Activated naive CD8-positive, alpha-beta T cell treated with anti-CD3 and anti-CD28 coated beads, Interleukin-2, amount 50 U/mL, for 24 hours (primary cell): ENCODE measurements at places on chromosomes 2 and 18.

DNA sequence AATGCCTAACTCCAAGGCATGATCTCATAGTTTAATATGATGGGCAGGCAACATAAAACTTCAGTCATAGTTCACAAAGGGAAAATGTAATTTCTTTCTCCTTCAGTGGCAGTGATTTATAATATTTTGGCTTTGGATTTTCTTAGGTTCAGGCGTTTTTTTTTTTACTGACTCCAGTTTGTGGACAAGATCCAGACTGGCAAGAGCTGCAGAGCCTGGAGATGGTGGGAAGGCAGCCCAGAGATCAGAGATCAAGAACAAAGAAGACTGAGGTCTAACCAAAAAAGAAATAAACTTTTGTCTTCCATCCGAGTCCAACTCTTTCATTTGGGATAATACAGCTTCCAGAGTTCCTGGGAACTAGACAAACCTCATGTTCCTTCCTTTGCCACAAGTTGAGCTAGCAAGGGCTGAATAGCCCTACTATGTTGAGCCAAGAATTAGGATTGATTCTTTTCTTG lies 215.3 kb upstream of the SETBP1 start:
- DNase-seq: no peak

- no peak for DNase-seq
Observed at GRCh38 chr18:63590373-63590772, 3.2 kb downstream of the SERPINB13 start.

GRCh38 chr2:211161236-211161635 lies 604.8 kb downstream of the CPS1 start:
- no peak for DNase-seq

- no peak for DNase-seq
Observed at GRCh38 chr2:3664925-3665324, 6.9 kb downstream of the ALLC start.

- no peak for DNase-seq
Observed at GRCh38 chr2:19416784-19417684, 58.6 kb upstream of the OSR1 start.

DNA sequence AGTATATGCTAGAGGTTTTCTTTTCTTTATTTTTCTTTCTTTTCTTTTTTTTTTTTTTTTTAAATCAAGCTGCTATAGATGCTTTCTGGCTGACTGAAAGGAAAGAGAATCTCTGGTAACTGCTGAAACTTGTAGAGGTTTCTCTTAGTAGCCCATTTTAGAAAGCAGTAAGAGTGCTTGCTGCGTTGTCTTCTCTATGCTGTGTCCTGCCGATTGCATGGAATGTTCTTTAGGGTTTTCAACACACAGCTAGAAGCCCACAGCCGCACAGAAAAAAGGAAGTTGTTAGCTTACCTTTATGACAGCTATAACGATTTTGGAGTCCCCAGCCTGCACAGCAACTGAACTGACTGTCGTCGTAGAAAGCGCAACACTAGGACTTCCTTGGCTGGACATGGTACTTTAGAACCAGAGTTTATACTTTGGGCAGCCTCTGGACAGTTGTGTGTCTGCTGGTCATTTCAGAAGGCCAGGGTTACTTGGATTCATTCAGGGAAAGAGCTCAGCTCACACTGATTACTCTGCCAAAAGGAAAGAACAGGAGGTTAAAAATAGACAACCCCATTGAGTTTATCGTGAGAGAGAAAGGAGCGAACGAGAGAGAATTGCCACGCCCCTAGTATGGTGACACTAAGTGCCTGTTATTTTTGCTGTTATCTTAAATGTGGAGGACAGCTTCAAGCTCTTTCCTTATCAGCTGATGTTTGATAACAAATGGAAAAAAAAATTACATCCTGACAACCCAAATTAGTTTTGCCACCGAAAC lies at the start of gene CCDC141:
CCDC141 (minus strand) TSS at position 592 of the 766 bp plus-strand sequence; CDS start at position 396, 196 bp downstream.
- DNase-seq: peak; percentile 16

DNA sequence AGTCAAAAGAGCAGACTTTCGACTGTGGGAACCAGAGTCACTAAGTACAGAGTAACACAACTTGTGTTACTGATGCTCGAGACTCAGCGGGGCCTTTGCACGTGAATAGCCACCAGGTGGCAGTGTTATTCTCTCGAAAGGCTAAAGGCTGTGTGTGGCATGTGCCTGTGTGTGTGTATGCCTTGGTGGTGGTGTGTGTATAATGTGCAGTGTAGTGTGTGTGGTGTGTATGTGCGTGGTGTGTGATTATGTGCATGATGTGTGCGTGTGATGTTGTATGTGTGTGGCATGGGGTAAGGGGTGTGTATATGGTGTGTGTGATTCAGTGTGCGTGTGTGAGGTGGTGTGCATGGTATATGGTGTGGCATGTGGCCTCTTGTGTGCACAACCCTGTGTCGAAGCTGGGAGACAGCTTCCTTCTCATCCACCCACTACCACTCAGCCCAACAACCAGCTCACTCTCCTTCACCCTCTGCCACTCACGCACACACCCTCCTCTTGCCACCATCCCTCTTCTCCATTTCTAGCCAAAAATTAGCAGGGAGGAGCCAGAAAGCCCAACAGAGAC lies 83.0 kb upstream of the ZNF532 start:
- DNase-seq: peak; percentile 68

- peak; percentile 42 for DNase-seq
Observed at GRCh38 chr2:26770986-26771586, 7.0 kb downstream of the SLC35F6 start.

DNA sequence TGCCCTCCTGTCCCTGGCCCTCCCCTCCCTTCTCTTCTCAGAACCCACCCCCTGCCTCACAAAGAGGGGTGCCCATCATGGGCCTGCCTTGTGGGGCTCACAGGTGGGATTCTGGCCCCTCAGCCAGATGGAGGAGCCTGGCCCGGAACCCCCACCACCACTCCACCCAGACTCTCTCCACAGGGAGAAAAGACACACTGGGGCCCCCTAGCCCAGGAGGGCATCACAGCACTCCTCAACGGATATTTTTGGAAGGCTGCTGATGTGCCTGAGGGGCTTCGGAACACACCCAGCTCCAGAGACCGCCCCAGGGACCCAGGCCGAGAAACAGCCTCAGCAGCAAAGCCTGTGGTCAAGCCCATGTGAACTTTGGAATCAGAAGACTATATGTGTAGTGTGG lies 9.9 kb downstream of the KCNIP3 start:
- DNase-seq: no peak

DNA sequence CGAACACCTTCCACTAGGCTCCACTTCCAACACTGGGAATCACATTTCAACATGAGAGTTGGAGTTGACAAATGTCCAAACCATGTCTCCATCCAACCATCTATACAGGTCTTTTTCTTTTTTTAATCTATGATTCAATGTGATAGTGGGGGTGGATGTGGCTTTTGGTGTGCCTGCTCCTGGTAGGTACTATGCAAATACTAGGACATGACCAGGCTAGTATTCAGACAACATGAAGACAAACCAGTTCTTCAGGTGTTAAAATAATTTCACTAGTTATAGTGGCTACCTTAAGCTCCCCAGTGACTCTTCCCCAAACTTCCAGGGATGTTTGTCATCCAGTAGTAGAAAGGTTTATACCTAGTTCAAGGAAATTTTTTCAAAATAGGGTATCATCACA lies 387.5 kb downstream of the CDH2 start:
- DNase-seq: no peak

- DNase-seq: no peak
Observed at GRCh38 chr18:30622104-30622503, 420.4 kb downstream of the DSC3 start.

DNA sequence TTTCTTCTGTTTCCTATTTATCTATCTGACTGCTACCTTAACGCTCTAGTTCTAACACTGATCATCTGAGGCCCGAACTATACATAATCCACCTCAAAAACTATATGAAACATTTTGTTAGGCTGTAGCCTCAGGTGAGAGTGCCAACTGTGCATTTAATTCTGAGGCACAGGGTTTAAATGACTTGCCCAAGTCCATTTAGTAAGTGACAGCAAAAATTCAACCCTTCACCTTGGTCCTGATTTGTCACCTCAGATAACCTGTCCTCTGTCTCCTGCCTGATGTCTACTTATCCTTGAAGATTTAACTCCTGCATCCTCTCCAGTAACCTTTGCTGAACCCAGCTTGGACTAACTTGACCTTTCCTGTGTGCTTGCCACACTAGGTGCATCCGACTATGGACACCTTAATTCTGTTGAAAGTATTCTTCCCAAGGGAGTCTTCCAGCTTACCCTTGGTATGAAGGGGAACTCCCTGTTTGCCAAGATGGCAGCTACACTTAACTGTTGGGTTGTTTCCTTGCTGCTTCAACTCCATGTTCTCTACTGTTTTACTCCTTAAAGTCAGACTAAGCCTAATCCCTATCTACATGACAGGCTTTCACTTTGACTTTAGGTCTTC lies 23.5 kb downstream of the CD302 start:
- no peak for DNase-seq

DNA sequence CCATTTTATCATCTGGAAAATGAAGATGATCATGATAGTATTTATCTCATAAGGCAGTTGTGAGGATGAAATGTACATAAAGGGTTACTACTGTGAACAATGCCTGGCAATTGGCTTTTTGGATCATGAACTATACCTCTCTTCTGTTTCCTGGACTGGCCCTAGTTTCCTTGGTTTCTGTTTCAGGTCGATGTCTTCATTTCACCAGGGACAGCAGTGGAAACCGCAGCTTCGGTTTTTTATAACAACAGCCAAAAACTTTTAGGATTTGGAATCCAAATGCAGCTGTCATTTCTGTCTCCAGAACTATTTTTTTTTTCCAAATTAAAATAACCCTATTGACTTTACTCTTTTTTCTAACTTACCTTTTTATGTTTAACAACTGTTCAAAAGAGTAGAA lies 425.1 kb downstream of the RND3 start:
- DNase-seq: no peak

DNA sequence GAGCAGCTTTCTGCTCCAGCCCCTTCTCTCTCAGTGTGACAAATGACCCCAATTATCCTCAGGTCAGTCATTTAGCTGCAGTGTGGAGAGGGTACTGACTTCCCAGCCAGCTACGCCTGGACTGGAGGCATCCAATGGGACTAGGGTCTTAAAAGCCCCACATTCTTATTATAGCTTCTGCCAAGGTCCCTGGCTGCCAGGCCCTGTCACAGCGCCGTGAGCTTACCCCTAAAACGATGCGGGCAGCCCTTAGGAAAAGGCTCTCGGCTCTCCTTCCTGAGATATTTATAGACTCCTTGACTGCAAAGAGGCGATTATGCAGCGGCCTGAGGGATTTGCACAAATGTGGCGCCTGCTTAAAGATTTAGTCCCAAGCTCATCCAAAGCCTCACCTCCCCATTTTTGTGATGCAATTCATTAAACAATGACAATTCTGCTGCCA lies 69.2 kb upstream of the EDAR start:
- no peak for DNase-seq

DNA sequence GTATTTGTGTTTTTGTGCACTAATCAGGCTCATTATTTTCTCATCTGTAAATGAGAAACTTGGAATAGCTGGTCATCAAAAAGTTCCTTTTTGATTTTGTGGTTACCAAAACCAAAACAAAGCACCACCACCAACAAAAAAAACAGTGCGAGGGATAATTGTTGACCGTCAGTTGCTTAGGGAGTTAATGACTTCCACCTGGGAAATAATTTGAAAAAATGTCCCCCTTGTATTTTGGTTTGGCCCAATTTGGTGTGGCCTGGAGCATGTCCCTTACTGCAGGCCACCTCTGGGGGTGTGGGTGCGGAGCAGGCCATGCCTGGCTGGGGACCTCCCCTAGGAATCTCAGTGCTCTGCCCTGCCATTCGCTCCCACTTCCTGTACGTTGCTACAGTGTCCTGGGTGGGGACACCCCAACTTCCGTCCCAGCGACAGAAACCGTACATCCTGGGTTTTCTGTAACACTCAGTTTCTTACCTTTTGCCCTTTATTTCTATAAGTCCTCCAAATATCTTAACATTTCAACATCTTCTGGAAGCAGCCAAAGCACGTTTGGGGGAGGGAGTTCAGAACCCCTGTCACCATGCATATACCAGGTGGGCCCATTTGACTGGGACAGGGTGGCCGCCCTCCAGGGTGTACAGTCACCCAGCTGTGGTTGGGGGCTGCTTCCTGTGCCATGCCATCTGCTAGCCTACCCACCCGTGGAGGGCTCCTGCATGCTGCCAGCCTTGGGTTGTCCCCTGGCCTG lies 31.3 kb downstream of the NCK2 start:
- DNase-seq: peak; percentile 57

DNA sequence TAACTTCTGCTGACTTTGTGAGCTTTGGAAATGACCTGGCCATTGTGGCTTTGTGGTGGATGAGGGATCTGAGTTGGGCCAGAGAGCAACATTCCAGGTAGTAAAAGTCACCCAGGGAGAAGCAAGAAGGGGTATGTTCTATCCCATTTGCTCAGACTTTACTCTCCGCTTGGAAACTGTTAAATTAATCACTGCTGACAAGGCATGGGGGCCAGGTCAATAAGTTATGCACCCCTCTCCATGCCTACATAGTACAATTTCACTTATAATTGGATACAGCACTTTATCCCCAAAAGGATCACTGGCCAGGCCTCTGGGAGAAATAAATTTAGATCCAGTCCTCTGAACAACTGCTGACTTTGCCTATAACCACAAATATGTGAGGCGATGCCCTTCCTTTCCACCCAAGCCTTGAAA lies 92.1 kb downstream of the RPRM start:
- no peak for DNase-seq

GRCh38 chr2:27502142-27502541 lies 5.5 kb downstream of the GCKR start:
- DNase-seq: no peak

DNA sequence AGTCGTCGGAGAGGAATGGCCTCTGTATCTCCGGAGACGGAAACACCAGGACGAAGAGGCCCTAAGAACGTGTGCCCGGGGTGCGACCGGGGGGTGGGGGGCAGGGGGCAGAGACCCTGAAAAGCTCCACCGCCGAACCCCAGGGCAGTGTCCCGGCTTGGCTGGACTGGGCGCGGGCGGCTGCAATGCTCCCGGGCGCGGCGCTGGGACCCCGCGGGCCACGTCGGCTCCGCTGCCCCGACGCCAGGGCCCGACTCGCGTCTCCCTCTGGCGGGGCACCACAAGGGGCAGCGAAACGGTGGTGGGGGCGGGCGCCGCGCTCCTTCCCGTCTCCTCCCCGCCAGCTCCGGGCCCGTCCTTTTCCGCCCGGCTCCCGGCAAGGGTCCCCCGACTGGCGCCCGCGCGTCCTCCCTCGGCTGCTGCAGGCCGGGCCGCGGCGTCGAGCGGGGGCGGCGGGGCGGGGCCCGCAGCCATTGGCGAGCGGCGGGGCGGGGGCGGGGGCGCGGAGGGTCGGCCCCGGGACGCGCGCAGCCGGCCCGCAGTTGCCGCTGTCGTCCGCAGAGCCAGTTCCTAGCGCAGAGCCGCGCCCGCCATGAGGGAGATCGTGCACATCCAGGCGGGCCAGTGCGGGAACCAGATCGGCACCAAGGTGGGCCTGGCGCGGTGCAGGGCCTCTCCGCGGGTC lies at the start of gene TUBB6:
TUBB6 (plus strand) TSS at position 541 of the 685 bp plus-strand sequence; CDS start at position 593, 52 bp downstream.
- DNase-seq: peak; percentile 62

DNA sequence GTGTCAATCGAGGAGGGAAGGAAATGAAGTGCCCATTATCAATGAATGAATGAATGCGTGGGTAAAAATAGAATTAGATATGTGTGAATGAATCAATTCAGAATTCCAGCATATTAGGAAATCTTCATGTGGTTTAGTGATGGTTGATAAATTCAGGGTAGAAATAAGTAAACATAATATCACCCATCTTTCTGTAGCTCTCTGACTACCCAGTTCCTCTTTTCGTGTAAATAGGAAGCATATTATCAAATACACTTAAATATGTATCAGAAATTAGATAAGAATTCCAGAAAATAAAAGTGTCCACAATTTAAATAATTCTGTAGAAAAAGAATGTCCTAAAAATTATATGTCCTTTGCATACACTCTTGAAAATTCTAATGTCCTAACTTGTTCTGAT lies 552.9 kb upstream of the LRATD1 start:
- no peak for DNase-seq

- DNase-seq: no peak
Observed at GRCh38 chr2:227152093-227152766, 11.8 kb downstream of the COL4A4 start.
